ENCODE measurements at places on chromosomes 3 and 15.

- DNase-seq, result no peak
These were observed 46.5 kb downstream of the PTPN9 start for GRCh38 chr15:75532413-75533250.

DNA sequence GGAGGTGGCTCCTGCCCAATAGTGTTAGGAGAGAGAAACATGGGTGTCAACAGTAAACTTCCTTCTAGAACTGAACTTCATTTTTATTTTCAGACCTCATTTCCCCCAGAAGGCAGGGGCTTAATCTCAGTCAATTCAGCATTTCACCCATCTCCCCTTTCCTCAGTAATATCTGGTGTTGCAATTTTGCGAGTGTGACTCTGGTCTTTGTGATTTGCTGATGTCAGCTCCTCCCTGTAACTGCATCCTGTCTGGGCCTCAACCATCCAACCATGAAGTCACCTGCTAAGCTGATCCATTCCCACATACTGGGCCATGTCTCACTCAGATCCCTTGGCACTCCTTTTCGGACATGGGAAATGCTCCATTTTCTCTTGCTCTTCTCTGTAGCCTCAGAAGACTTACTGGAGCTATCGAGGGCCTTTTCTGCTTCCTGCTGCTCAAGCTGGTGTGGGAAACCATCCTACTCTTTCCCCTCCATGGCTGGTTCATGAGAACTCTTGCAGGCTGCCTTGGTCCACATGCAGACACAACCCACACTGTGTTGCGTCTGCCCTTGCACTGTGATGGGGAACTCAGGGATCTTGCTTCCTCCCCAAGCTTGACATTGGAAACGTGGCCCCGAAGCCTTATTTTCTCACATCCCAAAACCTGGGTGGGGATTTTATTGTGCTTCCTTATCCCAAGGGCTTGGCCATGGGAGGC lies 24.6 kb downstream of the CCR4 start:
- DNase-seq, result no peak

GRCh38 chr3:126339466-126339865 lies 17.7 kb downstream of the KLF15 start:
- no peak for DNase-seq

DNA sequence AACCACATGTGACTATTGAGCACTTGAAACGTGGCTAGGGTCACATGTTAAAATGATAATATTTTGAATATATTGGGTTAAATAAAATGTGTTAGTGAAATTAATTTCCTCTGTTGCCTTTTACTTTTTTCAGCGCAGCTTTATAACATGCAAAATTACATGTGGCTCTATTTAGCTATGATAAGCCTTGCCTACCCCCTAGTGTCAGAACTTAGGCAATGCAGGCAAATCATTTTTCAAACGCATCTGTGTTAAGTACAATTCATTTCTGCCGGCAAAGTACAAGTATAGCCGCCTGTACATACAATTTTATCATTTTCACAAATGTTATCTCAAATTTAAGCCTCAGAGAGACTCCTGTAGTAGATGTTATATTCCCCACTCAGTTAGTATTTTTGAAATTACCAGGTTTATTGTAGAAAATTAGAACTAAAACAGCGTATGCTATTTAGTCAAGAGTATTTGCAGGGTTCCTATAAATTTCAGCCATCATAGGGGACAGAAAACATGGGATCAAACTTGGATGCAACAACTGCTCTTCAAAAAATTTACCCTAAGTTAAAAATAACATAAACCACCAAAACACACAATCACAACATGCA lies 56.1 kb downstream of the TAFA4 start:
- DNase-seq, result peak; percentile 59

- DNase-seq, result no peak
These were observed 445.4 kb upstream of the DPH6 start for GRCh38 chr15:35991386-35991785.
